ENCODE measurements at places on chromosomes 1 and 21. TPM values are rescaled to one million over a fixed set of nuclear protein-coding genes. Genes with fewer than 3 reads are reported as not detected.

GRCh38 chr1:1894354-1895059 lies 3.6 kb upstream of the GNB1 start:
- peaks cover 11% of the 10 kb centered on the region for H3K36me3 ChIP-seq
- H3K27me3 ChIP-seq: no peaks in the 10 kb centered on the region
- H3K27ac ChIP-seq: no peak overlapping the region
- peaks cover 26% of the 10 kb centered on the region for H3K4me1 ChIP-seq

DNA sequence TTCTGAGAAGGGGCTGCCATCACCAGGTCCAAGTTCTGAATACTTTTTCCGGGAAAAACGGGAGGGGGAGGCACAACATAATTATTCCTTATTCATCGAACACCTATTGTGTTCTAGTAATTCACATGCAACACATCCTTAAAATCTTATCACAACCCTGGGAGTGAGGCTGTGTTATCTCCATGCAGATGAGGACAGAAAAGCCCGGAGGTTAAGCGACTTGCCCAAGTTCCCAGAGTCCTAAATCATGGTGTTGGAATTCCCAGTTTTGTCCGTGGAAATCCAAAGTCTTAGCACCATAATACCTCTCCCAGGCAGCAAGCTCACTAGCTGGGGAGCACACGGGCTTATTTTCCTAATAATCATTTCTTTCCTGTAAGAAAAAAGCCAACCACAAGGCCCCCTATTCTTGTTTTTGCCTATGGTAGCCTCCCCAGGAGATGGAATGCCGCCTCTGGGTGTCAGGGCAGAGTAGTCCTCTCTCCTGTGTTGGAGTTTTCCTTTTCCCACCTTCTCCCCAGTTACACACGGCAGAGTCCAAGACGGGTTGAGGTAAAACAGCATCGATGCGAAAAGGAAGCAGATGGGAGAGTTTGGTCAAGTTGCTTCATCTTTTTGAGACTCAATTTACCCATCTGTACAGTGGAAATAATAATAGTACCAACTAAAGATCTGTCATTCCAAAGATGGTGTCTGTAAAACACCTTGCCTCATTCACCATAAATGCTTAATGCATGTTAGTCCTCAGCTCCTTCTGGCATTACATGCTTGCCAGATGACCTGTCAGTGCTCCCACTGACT lies 228.0 kb upstream of the TMEM51 start:
- H3K36me3 ChIP-seq: no peaks in the 10 kb centered on the region
- no peak overlapping the region for H3K27ac ChIP-seq
- H3K4me3 ChIP-seq: peak overlapping the region; percentile 40

DNA sequence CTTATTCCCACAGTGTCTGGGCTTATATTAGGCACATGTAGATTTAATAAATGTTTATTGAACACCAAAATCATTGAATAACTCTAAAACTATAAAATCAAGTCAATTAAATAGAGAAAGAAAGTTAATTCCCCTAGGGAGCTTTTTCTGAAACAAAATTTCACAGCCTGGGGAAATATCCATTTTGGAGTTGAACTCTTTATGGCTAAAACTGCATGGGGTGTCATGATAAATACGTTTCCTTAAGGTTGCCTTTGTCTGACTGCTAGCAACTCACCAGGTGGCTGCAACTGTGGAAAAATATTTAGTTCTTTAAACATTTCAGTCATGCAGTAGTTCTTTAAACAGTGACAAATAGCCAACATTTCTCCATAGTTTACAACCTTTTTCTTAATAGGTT lies 496.1 kb downstream of the LRRIQ3 start:
- no peaks in the 10 kb centered on the region for H3K27me3 ChIP-seq
- no peaks in the 10 kb centered on the region for H3K4me1 ChIP-seq
- DNase-seq: no peak
- H3K36me3 ChIP-seq: no peaks in the 10 kb centered on the region
- no peak overlapping the region for H3K4me3 ChIP-seq

GRCh38 chr1:155017041-155017945 lies 14.7 kb downstream of the ZBTB7B start:
- H3K4me3 ChIP-seq: peak overlapping the region; percentile 53
- H3K36me3 ChIP-seq: peaks cover 51% of the 10 kb centered on the region
- peak; percentile 97 for DNase-seq
- peak overlapping the region; percentile 69 for H3K27ac ChIP-seq
- H3K27me3 ChIP-seq: no peaks in the 10 kb centered on the region

Gene LRRC41
- total RNA-seq: 34.7 TPM

DNA sequence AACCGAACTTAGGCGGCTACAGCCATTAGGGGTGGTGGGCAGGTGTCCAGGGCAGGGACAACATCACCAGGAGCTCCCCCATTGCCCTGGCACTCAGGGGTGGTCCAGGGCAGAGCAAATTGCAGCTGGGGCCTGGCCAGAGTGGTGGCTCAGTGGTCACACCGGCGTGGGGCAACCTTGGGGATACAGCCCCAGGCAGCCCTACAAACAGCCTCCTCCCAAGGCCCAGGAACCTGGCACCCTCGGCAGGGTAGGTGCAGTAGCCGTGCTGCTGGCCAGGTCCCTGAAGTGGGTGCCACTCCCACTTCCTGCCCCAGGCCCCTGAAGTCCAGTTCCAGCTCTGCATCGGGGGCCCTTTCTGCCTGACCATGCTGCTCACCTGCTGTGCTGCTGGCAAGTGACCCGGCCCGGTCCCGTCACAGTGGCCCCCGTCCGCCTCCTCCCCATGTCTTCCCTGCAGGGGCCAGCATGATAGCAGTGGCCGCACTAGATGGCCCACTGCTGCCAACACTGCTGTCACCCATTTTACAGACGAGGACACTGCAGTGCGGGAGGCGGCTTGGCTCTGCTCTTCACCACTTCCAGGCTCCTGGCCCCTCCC lies 712.8 kb downstream of the MATN1 start:
- no peak for DNase-seq
- H3K27ac ChIP-seq: no peak overlapping the region

GRCh38 chr1:38052750-38053415 lies 6.3 kb upstream of the POU3F1 start:
- H3K36me3 ChIP-seq: no peaks in the 10 kb centered on the region
- no peak overlapping the region for H3K27ac ChIP-seq
- no peak for DNase-seq
- peaks cover 6% of the 10 kb centered on the region for H3K4me1 ChIP-seq

DNA sequence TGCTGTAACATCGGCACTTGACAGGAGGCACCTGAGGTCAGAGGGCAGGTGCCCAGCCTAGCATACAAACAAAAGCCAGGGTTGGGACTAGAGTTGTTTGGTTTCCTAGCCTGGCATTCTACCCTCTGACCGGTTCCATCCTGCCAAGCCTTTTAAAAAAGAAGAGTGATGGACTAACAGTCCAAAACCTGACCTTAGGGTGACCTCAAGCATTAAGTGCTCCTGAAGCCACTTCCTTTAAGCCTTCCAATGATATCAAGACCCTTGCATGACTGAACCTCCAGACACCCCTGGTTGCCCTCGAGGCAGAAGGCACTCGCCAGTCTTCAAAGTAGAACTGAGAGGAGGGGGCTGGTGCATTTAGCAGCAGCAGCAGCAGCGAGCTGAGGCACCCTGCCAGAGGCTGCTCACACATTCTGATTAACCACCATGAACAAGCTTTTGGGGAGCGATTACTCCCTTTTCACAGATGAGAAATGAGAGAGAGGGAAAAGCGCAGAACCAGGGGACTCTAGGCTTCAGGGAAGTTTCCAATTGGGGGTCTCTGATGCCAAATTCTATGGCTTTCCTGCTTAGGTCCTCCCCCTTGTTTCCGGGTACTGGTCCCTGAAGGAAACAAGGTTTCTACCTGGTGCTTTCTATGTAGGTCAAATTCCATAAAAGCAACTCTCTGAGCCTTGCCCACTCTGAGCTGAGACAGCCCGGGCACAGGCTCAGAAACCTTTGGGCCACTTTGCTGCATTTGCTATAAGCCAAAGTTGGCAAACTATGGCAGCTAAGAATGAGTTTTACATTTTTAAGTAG lies 9.2 kb downstream of the SLC2A1 start:
- H3K4me1 ChIP-seq: peaks cover 94% of the 10 kb centered on the region
- peak overlapping the region; percentile 24 for H3K27ac ChIP-seq

Gene OR2AK2
- total RNA-seq: not detected

GRCh38 chr1:114078116-114078515 lies 75.6 kb downstream of the SYT6 start:
- H3K27ac ChIP-seq: no peak overlapping the region
- H3K27me3 ChIP-seq: no peaks in the 10 kb centered on the region
- no peak for DNase-seq
- H3K36me3 ChIP-seq: no peaks in the 10 kb centered on the region
- H3K4me1 ChIP-seq: peaks cover 4% of the 10 kb centered on the region

- no peak overlapping the region for H3K27ac ChIP-seq
- DNase-seq: no peak
- peaks cover 7% of the 10 kb centered on the region for H3K36me3 ChIP-seq
- H3K4me1 ChIP-seq: peaks cover 7% of the 10 kb centered on the region
- H3K4me3 ChIP-seq: no peak overlapping the region
Measured at GRCh38 chr1:78667939-78668338, 18.3 kb downstream of the IFI44 start.

Gene ZNF648
- total RNA-seq: not detected

Gene EXOC8
- total RNA-seq: 13.7 TPM
